Hypothalamus (tissue), 51 donors: ENCODE measurements at places on chromosomes 11 and 22.

- DNase-seq = no peak
These were observed 321.6 kb upstream of the TENM4 start for GRCh38 chr11:79762279-79762921.

GRCh38 chr11:36409152-36409816 is 100.8 kb downstream of the TRAF6 start:
- DNase-seq = no peak

DNA sequence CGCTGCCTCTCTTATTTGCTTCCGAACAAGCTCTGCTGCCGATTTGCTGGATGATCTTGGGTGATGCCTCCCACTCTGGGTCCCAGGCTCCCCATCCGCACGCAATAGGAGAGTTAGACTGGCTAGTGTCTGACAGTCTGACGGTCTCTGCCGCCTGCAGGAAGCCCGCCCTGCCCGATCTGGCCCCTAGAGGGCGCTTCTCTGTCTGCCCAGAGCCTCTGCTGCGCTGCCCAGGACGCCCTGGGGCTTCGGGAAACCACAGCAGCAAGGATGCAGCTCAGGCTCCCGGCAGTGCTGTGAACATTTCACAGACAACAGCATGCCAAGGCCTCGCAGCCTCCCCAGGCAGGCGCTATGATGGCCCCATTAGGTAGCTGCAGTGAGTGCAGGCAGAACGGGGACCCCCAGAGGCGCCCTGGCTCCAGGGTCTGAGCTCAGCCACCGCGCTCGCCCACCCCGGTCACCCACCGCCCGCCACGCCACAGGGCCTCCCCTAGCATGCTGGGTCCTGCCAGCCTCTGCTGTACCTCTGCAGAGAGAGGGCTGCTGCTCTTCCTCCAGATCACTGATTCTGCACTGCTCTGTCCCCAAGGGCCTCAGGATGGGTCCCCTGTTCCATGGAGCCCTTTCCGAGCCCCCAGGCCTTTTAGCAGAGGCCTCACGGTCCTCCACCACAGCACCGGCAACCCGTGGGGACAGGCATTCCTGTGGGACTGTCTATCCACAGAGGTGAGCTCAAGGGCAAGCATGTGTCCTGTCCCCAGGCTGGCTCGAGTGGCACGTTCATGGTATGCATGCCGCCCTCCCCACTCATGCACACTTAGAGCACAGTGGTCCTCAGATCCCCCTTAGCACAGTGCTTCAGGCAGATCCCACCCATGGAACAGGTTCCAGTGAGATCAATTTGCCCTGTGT is 4.3 kb upstream of the BAIAP2L2 start:
- DNase-seq = peak; percentile 71

DNA sequence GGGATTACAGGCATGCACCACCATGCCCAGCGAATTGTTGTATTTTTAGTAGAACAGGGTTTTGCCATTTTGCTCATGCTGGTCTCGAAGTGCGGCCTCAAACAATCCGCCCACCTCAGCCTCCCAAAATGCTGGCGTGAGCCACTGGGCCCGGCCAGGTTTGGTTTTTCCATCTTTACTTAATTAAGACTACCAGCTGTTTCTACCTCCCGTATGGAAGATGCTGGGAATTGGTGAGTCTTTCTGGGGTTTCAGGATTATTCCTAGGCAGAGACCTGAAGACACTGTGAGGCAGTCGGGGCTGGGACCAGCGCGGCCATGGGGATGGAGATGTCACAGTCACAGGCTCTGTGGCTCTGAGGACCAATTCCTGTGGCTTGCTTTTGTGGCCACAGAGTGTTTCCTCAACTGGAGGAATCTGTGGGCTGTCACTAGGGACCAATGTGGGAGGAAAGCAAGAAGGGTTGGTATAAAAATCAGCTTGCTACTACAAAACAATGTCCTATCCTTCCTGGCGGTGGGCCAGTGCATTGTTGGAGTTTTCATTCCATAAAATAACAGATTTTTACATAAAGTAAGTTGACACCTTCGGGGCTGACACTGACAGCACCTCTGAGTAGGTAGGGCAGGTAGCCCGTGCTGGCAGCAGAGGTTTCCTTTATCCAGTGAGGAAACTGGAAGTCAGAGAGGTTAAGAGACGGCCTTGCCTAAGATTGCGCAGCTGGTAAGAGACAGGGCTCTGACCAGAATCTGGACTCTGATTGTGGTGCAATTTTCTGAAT is 8.4 kb upstream of the FTH1 start:
- DNase-seq = no peak

- no peak for DNase-seq
These were observed 2.3 kb downstream of the QSER1 start for GRCh38 chr11:32894921-32895320.

DNA sequence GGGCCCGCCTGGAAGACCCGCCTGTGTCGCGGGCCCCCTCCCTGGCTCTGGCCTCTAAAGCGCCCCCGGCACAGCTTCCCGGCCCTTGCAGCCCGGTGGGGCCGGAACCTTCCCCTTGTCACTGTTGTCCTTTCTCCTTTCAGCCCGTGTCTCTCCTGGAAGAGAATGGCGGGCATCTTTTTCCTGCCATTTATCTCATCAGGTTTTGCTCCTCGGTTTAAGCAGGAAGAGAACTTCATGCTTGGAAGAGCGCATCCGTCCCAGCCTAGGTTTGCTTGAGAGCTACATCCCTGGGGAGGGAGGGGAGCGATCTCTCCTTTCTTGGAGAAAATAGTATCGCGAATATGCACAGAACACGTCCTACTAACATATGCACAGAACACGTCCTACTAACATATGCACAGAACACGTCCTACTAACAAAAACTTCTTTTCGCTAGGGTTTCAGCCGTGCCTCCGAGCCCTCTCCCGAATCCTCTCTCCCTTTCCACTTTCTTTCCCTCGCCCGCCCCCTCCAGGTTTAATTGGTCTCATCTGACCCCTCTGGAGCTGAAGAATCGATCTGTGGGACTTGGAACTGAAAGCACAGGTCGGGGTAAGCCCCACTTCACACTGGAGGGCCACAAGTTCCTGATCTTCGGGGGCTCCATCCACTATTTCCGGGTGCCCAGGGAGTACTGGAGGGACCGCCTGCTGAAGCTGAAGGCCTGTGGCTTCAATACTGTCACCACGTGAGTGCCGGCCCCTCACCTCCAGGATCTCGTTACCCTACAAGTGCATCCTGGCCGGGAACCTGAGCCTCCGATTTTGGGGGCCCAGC is 1.2 kb downstream of the GLB1L3 start:
- DNase-seq = no peak

DNA sequence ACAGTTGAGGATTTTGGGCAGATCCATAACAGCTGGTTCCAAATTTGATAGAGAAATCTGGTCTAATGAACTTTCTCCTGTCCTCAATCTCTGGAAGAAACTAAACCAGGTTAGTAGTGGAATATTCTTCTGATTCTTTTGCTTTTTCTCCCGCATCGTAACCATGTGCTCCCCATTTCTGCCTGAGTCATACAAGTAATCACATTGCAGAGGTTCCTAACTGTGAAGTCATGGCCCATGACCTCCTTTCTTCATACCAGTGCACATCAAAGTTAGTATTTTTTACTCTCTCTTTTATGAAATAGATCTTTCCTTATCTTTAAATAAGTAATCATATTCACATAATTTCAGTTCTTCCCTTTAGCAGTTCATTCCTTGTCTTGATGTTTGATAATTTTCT is 249.0 kb downstream of the DYNC2H1 start:
- DNase-seq = no peak

DNA sequence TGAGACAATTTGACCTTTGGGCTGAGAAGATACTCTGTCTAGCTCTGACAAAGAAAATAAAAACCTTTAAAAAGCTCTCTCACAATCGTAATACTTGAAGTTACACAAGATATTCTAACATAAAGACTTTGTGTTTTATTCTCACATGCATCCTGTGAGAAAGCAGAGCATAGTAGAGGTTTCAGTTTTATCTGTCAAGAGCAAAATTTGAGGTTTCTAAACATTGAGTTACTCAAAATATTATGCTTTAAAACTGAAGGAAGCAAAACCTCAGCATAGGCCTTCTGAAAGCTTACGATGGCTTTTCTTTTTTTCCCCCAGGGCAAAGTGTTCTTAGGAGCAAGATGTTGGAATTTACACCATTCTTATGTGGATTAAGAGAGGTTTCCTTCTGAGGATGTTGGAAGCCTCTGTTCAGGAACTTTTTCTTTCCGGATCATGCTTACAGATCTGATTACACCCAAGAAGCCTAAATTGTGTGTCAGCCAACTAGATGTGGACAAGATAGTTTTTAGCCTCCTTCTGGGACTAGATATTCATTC is 15.0 kb upstream of the OR51M1 start:
- DNase-seq = no peak

DNA sequence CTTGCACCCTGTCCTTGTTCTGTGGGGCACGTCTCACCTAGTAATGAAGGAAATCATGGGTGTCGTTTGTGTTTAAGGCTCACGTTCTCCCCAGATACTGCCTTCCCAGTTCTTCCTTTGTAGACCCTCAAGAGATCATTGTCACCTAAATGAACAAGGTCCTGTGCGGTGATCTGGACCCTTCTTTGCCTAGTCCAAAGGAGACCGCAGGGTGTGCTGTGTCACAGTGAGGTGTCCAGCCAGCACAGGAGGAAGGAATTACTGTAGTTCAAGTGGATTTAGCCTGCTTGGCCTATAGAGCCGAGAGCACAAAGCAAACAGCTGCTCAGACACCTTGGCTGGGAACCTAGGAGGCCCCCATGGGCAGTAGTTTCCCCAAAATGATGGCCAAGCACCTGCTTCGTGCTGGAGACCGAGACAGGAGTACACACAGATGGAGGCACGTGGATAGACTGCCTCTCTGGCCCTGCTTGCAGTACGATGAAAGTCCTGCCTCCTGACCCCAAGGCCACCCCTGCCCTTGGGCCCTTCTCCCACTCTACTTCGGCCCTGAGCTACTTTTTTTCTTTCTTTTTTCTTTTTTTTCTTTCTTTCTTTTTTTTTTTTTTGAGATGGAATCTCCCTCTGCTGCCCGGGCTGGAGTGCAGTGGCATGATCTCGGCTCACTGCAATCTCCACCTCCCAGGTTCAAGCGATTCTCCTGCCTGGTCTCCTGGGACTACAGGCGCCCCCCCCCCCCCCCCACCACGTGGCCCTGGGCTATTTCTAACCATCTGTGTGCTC is 19.4 kb upstream of the PPFIA1 start:
- DNase-seq = no peak

DNA sequence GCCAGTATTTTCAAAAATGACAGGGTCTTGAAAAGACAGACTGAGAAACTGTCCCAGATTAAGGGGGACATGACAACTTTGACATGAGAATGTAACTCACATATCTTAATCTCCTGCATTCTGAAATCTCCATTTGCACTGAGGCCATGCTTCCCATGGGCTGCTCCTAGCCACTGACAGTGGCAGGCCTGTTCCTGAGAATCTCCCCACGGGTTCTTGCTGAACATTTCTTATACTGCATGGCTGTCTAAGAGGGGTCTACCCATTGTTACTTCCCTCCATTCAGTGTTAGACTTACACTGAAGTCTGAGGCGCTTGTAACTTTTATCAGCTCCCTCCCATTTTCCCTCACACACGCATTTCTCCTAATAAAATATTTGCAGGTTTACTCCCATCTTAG is 1.5 kb downstream of the CEP295 start:
- DNase-seq = no peak

- DNase-seq = no peak
These were observed 12.5 kb downstream of the CCDC34 start for GRCh38 chr11:27350511-27350910.
